ENCODE measurements at places on chromosomes 2 and 18.

DNA sequence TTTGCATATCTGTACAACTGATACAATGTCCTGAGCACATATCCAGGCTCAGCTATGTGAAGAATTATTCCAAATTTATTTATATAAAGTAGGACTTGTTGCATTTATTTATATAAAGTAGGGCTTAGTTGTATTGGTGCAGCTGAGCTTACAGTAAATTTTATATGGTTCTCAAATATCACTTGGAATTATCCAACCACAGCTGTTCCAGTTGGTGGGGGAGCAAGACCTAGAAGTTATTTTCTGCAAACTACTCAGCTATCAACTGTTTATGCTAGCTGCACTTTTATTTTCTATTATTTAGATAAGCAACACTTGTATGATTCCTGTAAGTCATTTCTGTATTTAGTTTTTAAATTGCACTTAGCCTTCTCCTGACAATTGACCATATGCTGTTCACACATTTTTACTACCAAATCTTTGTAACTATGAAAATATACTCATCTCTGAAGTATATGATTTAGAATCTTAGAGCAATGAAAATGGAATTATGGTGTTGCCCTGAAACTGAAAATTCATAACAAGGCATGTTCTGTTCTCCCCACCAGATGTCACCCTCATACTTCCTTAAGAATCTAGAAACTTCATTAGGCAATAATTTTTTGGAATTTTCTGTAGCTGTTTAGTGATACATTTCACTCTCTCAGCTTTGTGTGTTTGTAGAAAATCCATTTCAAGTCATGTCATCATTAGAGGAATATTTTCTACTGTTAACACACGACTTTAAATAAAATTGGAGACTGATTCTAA, 157.0 kb upstream of the CBLN2 start:
- no peak for DNase-seq

DNA sequence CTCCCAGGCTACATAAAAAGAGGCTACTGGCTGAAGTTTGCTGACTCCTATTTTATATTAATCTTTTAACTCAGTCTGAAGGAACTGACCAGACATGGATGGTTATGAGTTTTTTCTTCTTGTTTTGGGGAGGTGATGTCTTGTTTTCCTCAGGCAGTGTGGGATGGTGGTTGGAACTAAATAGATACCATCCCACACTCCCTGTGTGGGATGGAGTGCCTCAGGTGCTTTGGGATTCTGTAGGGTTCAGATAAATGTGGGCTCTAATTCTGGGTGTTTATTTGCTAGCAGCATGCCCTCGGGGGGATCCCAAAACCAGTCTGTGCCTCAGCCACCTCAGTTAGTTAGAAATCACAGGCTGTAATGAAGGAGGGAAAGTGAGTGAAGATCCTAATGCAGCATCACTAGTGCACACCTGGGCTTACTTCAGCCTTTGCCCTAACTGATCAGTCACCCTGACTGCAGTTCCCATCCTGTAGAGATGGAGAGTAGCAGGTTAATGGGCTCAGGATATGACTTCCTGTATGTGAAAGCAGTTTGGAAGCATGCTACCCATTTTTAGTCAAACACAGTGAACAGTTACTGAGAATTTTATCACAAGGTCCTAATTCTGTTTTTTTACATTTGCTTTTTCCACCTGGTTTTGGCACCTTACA, 132.2 kb downstream of the SPTBN1 start:
- DNase-seq, result no peak

DNA sequence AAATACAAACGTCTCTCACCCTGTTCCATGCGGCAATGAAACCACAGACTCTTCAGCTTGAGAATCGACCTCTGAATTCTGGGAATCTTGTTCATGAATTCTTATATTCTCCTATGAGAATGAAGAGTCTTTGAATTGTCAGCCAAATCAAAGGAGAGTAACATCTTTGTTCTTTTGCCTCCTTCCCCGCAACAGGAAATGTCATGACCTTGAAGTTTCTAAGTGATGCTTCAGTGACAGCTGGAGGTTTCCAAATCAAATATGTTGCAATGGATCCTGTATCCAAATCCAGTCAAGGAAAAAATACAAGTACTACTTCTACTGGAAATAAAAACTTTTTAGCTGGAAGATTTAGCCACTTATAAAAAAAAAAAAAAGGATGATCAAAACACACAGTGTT, 21.8 kb downstream of the TNFAIP6 start:
- peak; percentile 81 for DNase-seq

DNA sequence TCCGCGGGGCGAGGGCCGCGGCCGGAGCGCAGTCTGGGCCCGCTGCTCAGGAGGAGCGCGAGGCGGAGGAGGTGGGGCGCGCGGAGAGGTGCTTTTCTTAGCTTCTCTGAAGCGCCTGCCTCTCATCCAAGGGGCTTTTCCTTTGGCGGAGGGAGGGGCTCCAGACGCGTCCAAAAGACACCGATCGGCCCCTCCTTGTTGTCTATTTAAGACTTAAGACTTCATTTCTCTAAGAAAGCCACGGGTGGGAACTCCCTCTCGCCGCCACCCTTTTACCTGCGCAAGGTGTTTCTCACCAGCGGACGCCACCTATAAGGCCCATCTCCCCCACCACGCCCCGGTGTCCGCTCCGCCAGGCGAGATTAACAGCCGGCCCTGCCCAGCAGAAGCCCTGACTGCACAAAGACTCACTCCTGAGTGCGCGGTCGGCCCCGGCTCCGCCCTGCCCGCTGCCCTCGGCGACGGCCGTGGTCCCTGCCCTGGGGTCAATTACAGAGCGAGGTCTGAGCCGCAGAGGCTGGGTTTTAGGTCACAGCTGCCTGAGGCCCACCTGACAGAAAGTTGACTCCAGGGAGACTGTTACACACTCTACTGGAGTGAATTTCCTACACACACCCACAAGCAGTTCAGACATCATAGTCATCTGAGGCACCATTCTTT, at the start of gene DSC2:
TSS of gene DSC2 (minus strand) at position 397 of the 660 bp plus-strand sequence. CDS start 450 bp downstream, outside the sequence.
- DNase-seq, result peak; percentile 2

GRCh38 chr2:240255811-240256703, 115.6 kb upstream of the OTOS start:
- peak; percentile 38 for DNase-seq

DNA sequence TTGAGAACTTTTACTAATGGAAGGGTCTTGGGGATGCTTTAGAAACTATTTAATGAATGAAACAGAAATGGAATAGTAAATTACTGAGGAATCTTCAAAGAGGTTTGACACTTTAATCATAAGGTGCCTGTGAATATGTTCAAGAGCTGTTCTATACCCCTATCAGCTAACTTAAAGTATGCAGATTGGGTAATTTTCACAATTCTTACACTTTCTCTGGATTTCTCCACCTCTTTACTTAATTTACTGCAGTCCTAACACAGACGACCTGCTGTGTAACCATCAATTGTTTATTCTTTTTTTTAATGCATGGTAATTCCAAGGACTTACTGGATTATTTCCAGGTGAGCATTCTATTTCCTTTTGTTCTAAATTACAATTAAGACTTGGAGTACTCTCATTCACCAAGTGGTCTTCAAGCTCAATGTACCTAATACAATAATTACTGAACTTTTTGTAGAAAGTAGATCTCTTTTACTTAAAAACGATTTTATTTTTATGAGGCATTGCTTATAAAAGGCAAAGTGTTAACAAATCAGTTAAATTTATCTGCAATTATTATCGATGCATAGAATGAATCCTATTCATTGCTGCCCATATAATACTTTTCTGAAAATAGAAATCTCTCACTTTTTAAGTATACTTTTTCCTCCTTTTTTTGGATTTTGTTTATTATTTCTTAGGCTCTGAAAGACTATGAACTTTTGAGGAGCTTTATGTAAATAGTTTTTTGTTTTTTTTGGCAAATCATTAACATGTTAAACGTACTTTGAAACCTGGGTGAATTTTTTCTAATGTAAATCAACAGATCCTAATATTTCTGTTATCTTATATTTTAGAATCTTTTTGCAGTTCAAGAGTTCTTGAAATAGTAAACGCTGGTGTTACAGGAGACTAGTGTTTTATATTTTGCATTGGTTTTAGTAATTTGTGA, 5.5 kb downstream of the VSNL1 start:
- DNase-seq, result no peak

All from amniotic epithelial cell (primary cell).